ENCODE measurements at places on chromosomes 7 and 10. TPM values are rescaled to one million over a fixed set of nuclear protein-coding genes. Genes with fewer than 3 reads are reported as not detected.

- DNase-seq, result no peak
Measured at GRCh38 chr10:15211464-15211979, 43.0 kb upstream of the NMT2 start.

- peak; percentile 40 for DNase-seq
Measured at GRCh38 chr10:80464557-80465450, 10.7 kb downstream of the TSPAN14 start.

The CFAP58 gene
- total RNA-seq, result 0.17 TPM

DNA sequence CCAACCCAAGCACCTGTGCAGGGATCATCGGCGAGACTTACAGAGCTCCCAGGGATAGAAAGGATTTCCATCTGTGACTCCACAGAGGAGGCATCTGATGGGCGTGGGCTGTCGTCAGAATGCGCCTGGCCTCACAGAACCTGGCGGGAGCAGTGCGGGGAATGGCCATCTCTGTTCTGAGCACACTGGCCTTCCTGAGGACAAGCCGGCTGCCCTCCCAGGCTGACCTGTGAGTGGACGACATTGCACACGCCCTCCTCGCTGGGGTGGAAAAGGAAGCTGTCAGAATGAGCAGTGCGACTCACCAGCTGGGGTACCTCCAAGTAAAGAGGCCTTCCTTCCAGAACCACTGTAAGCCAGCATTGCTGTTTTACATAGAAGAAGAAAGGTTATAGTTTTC, 234.6 kb upstream of the PITRM1 start:
- no peak for DNase-seq

The CCZ1B gene
- total RNA-seq, result 72.0 TPM

DNA sequence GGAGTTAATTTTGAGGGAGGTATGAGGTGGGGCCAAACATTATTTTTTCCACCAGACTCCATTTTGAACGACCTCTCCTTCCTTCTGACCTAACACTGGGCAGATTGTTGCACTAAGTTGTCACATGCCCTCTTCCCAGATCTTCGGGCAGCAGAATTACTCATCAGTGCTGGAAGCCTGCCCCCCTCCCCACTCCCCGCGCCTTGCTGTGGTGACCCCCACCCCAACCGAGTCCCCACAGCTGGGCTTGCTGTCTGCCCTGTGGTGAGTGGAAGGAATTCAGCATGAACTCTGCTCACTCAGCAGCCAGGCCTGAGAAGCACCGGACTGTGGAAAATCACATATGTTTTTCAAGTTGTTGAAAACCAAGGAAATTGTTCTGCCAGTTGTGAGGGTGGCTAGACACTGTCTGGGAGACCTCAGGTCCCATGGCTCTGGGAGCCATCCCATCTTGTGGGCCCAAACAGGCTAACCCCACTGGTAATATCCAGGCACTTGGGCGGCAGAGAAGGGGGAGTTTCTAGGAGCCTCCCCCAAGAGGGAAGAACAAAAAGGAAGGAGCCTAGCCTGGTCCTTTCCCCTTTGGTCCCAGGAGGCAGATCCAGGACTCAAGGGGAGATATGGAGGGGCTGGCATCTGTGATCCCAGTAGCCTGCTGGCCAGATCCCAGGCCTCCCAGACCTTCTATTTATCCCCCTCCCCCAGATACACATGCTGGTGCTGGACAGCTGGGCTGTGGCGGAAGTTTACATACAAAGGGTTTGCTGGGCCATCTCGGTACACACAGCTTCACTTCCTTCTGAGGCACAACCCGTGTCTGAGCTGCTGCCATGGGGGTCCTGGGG, 3.5 kb upstream of the AEBP1 start:
- DNase-seq, result no peak

- no peak for DNase-seq
Measured at GRCh38 chr10:71297343-71297742, 21.7 kb upstream of the SLC29A3 start.

DNA sequence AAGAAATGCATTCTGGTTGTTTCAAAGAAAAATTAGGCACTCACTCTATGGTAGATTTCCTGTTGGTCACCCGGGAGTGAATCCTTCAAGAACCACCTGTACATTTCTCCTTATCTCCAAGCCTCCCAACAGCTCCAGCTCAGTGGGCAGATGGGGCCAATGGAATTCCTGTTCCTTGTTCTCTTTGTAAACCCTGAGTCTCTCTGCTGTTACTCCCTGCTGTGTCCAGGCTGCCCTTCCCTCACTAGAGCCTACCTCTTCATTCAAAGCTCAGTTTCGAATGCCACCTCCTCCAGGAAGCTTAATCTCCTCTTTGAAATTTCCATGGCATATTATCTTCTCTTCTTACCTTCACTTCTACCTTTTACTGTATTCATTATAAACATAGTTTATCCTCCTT, 3.5 kb upstream of the BMPER start:
- no peak for DNase-seq

- no peak for DNase-seq
Measured at GRCh38 chr10:125442856-125443540, 240.0 kb downstream of the TEX36 start.

The GPR158 gene
- not detected for total RNA-seq

- DNase-seq, result peak; percentile 41
Measured at GRCh38 chr10:101529207-101529606, 58.9 kb downstream of the POLL start.

The PRSS2 gene
- total RNA-seq, result not detected

DNA sequence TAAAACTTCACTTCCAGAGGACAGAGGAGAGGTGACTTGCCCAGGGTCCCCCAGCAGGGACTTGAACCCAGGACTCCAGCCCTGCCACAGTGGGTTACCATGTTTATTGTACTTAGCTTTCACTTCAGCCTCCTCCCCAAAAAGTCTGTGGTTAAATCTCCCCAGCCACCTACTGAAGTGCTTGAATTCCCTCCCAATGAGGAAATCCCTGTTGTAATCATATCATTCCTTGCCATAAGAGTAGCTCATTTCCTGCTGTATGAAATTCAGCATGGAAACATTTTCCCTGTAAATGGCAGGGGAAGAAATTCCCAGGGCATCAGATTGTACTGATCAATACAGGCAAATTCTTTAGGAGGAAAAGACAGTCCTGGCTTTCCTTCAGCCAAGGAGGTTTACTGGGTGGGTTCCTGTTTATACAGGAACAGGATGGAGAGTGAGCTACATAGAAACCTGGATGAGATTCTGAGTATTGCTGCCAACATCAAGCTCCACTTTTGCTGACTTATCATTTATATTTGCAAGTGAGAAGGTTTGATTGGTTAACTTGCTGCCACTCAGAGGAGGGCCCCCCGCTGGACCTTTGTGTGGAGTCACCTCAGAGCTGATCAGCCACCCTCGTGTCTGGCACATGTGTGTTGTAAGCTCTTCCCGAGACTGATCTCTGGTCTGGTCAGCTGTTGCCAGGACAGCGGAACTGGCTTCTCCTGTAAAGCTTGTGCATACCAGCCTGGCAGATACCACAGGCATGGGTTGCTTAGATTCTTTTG, 16.4 kb upstream of the PDZD8 start:
- no peak for DNase-seq

DNA sequence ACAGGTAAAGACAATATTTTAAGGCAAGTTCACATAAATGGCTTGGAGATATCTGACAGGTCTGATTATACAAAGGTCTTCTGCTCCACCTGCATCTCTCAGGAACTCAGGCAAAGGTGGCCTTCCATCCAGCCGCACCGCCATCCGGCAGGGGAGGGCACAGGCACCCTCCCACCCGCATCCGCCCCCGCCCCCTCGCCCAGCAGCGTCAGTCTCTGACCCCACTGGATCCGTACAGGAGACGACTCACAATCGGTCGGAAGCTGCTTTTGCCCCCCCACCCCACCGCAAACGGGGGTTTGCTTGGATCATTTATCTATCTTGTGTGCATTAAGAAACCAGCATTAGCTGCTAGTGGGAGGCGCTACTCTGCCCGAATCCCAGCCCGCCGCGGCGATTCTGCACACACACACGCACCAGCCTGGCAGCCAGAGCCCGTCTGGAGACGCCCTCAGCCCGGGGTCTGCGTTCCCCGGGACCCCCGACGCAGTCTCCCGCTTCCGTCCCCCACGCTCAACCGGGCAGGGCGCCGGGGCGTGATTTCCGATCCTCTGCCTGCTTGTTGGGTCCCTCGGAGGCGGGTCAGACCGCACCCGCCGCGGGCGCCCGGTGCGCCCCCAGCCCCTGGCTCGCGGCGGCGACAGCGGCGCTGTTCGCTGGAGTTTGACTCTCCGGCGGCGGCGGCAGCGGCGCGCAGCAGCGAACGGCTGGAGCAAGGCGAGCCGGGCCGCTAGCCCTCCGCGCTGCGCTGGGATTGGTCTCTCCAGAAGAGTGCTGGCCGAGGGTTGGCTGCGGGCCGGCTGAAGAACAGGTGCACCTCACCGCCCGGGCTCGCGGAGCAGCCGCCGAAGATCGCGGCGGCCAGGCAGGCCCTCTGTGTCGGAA, 820 bp upstream of the NRG3 start:
- no peak for DNase-seq

The ZNF438 gene
- 2.6 TPM for total RNA-seq

GRCh38 chr10:61635471-61635870, 27.3 kb upstream of the CABCOCO1 start:
- no peak for DNase-seq

The COL13A1 gene
- total RNA-seq, result 3.0 TPM

DNA sequence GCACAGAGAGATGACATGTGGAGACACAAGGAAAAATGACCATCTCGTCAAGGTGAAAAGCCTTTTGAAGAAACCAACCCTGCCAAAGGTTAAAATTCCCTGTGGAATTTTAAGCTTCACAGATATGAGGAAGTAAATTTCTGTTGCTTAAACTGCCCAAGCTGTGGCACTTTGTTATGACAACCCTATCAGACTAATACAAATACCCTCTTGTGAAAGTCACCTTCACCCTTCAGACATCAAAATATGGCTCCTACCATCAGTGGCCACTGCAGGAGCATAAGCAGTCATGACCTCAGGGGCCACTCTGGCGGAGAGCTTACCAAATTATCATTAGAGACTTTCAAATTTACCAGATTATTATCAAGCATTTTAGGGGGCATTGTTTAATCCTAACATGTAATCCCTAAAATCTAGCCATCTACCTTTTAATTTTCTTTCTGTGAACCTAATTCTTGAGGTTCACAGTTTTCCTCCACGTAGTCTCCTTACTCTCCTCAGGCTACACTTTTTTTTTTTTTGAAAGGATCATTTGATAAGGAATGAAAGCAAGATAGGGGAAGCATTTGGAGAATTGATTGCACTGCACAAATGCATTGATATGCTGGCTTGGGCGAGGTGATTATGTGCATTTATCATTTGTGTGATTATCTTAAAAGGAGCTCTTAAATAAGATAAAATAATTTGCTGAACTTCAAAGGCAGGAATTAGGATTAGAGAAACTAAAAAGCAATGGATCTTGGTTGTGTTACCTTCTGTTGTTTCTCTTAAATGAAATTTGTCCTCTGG, 90.3 kb downstream of the TMEM168 start:
- DNase-seq, result no peak

The HUS1 gene
- total RNA-seq, result 42.3 TPM

GRCh38 chr10:106648534-106649481, 515.7 kb downstream of the SORCS1 start:
- DNase-seq, result no peak

- no peak for DNase-seq
Measured at GRCh38 chr7:134318443-134318842, 1.7 kb upstream of the SLC35B4 start.

The ZNF488 gene
- 0.09 TPM for total RNA-seq

DNA sequence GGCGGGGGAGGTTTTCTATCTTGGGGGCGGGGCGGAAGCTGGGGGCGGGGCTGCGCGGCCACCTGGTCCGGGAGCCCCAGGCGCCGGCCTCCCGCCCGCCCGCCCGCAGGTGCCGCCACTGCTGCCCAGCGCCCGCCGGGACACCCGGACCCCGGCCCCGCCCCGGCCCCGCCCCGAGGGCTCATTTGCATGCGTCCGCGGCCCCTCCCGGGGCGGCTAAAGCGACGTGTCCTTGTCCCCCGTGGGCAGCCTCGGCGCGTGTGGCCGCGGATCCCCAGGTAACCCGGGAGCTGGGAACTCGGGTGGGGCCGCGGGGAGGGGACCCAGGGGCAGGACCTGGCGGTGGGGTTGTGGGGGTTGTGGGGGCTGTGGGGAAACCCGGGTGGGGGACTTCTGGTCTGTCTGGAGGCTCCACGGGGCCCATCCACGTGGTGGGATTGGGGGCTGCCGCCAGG, at the start of gene BHLHA15:
Gene BHLHA15, plus strand, starts transcription at position 219 of the 455 bp plus-strand sequence. CDS start 871 bp downstream, outside the sequence.
- DNase-seq, result peak; percentile 31

GRCh38 chr10:124568339-124568738, 106.7 kb downstream of the LHPP start:
- DNase-seq, result no peak

The MYO3A gene
- total RNA-seq, result 0.88 TPM

Data from A673 (cell line).